ENCODE measurements at places on chromosomes 1 and 21. TPM values are rescaled to one million over a fixed set of nuclear protein-coding genes. Genes with fewer than 3 reads are reported as not detected.

The LPAR3 gene
- total RNA-seq: 2.0 TPM

The KCNN3 gene
- total RNA-seq: 3.5 TPM

The IFNGR2 gene
- total RNA-seq: 89.3 TPM

The RNF186 gene
- not detected for total RNA-seq

The C1orf115 gene
- total RNA-seq: 16.2 TPM

The SPATA1 gene
- total RNA-seq: 1.3 TPM

The C1orf87 gene
- total RNA-seq: not detected

The AMY2A gene
- total RNA-seq: not detected

DNA sequence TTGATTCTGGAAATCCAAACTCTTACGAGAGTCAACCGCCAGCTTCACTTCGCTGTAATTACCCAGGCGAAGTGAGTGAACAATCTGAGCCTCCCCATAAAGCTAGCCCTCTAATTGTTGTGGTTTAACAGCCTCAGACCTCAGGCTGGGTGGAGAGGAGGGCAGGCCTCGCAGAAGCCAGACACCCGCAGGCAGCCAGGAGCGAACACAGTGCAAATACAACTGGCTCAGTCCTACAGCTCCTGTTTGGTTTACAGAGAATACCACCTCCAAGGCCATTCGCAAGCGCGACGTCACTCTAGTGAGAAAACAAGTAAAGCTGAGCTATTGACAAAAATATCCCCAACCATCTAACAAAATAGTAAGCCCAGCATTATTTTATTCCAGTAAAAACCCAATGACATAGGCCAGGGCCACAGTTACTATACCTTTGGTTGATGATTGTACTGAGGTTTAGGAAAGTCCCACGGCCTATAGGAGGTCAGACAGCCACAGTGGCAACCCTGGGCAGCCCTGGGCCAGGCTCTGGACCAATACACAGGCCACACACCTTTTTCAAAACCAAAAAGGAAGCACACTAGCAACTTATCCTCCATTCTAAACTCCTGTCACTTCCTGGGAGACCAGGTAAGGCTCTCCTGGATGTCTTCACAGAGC, 163.3 kb downstream of the ETS2 start:
- DNase-seq: no peak
- H3K27ac ChIP-seq: no peak overlapping the region
- H3K27me3 ChIP-seq: no peaks in the 10 kb centered on the region
- H3K4me1 ChIP-seq: peaks cover 12% of the 10 kb centered on the region
- no peaks in the 10 kb centered on the region for H3K36me3 ChIP-seq

DNA sequence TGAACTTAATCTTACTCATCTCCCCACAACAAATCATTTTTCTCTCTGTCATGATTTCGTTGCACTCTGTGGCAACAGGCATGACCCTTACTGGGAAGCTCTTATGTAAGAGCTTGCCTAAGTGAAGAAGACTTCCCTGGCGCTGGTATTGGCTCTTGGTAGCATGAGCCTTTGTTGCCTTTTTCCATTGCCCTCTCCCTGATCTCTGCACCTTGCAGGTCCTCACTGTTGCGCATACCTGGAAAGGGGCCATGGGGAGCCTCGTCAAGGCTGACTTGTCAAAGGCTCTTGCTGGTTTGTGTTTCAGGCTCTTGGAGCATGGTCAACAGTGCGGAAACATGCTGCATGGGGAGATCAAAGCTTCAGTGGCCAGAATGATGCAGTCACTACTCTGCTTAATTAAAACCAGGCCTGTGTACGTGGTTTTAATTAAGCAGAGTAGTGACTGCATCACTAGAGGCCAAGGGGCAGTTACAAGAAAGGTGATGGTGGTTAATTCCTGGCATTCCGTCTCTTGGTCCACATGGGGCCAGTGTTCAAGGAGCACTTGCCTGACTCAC, 141.3 kb downstream of the SPATA46 start:
- no peak overlapping the region for H3K27ac ChIP-seq
- H3K27me3 ChIP-seq: no peaks in the 10 kb centered on the region
- no peaks in the 10 kb centered on the region for H3K36me3 ChIP-seq
- H3K4me3 ChIP-seq: no peak overlapping the region
- H3K4me1 ChIP-seq: peaks cover 29% of the 10 kb centered on the region

DNA sequence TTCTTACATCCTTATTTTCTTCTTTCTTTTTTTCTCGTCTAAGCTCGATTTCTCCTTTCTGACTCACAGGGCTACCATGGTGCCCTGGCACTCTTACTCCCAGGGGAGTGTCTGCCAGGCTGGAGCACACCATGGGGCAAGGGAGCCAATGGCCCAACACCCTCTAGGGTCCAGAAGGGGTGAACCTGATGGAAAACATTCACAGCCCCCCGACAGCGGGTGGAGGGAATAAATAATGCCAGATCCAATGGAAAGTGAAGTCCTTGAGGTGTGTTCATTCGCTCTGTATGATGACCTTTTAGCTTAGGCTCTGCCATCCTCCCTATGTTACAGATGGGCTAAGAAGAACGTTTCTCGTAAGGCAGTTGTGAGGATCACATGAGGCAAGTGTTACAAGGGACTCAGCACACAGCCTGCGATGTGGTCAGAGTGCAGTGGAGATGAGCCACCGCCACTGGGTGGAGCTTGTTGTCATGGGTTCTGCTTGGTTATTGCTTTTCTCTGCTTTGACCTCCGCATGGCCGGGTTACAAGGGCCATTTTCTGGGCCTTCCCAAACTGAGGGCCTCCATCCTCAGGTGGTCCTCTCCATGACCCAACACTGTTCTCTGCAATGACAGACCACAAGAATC, 3.5 kb upstream of the FCMR start:
- H3K36me3 ChIP-seq: no peaks in the 10 kb centered on the region
- no peaks in the 10 kb centered on the region for H3K27me3 ChIP-seq
- peaks cover 27% of the 10 kb centered on the region for H3K4me1 ChIP-seq
- H3K27ac ChIP-seq: no peak overlapping the region
- DNase-seq: peak; percentile 71

DNA sequence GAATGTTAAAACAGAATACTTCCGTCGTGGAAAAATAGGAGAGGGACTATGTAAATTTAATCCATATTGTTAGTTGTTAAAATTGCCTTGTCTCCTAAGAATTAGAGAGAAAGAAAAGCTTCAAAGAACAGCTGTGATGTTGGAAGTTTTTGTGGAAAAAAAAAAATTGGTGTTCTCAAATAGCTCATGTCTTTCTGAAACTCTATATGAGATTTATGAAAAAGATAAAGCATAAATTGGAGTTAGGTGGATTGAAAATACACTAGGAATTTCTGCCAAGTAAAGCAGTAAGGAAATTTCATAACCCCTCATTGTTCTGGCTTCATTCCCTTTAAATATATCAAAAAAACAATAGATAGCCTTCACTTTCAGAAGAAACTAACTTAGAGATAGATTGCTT, 274.0 kb upstream of the ADAMTS5 start:
- no peaks in the 10 kb centered on the region for H3K27me3 ChIP-seq
- no peak overlapping the region for H3K4me3 ChIP-seq
- DNase-seq: no peak
- no peaks in the 10 kb centered on the region for H3K36me3 ChIP-seq
- no peak overlapping the region for H3K27ac ChIP-seq

DNA sequence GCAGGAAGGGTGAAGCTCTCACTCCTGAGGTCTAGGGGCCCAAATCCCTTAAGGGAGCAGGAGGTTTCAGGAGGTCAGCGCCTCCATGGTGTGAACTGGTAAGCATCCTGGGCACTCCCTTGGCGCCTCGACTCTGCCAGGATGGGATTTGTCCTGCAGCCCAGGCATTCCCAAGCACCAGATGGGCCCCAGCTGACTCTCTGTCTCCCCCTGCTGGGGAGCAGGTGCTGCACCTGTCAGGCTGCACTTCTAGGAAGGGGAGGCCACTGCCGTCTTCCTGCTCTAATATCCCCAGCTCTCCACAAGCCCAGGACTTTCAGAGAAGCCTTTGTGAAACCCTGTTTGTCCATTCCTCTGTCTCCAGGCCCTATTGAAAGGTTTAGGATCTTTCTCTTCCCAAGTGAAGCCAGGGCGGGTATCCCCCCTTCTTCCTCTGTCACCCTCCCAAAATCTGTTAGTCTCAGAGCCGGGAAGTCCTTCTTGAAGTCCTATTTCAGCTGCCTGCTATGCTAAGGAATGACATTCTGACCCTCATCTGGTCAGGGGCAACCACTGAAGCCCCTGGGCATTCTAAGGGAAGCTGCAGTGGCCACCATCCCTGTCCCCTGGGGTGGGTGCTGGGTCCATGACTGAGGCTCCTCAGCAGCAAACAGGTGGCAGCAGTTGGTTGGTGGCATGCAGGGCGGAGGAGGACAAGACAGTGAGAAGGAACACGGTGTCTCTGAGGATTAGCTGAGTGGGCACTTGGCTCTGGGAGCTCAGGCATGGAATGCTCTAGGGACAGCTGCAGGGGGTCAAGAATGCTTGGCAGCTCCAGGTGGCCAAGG, 3.2 kb downstream of the MYBPH start:
- H3K27me3 ChIP-seq: no peaks in the 10 kb centered on the region
- no peaks in the 10 kb centered on the region for H3K4me1 ChIP-seq
- no peaks in the 10 kb centered on the region for H3K36me3 ChIP-seq
- peak; percentile 79 for DNase-seq
- no peak overlapping the region for H3K4me3 ChIP-seq
- no peak overlapping the region for H3K27ac ChIP-seq

DNA sequence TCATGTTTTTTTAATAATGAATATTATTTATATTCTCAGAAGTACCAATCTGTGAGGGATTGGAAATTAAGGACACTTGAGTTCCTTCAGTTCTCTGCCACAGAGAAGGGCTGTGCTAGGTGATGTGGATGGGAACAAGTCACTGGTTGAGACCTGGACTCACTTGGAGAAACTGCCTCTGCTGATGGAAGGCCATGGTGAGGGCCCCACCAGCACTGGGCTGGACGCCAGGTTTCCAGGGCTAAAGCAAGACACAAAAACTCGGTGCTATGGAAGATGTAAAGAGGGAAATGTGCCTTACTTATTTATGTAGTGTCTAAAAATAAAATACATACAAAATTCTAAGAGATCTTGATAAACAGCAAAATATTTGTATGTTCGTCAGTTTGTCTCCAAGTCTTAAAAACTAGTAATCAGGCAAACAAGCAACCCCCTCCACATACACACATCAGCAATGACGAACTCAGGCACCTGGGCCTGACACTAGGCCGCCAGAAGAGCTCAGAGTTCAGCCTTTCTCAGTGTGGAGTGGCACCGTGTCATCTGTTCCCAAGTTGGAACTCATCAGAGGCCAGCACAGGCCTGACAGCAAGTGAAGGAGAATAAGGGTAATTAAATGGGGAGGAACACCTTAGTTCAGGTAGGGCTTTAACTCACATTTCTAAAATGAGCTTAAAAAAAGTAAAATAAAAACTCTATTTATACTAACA, 19.6 kb downstream of the SIPA1L2 start:
- no peak overlapping the region for H3K4me3 ChIP-seq
- H3K4me1 ChIP-seq: peaks cover 21% of the 10 kb centered on the region
- H3K36me3 ChIP-seq: no peaks in the 10 kb centered on the region
- H3K27ac ChIP-seq: no peak overlapping the region
- H3K27me3 ChIP-seq: no peaks in the 10 kb centered on the region

GRCh38 chr1:179867493-179868330, 9.9 kb downstream of the TOR1AIP2 start:
- H3K36me3 ChIP-seq: peaks cover 75% of the 10 kb centered on the region
- no peak overlapping the region for H3K4me3 ChIP-seq
- H3K4me1 ChIP-seq: peaks cover 8% of the 10 kb centered on the region
- DNase-seq: peak; percentile 65

- peak within 1 kb of the TSS; percentile 56 for H3K4me3 ChIP-seq
- no peaks in the 10 kb centered on the region for H3K36me3 ChIP-seq
- peak; percentile 96 for DNase-seq
- H3K27ac ChIP-seq: no peak within 1 kb of the TSS
- H3K4me1 ChIP-seq: peaks cover 30% of the 10 kb centered on the region
These were observed at the start of gene PCBP3 for GRCh38 chr21:45643021-45643980. PCBP3 (plus strand) TSS chr21:45643725; CDS start chr21:45850086, 206,361 bp downstream.

GRCh38 chr1:8496473-8496872, 178.6 kb downstream of the SLC45A1 start:
- peaks cover 23% of the 10 kb centered on the region for H3K4me1 ChIP-seq
- H3K4me3 ChIP-seq: no peak overlapping the region
- no peak overlapping the region for H3K27ac ChIP-seq
- H3K27me3 ChIP-seq: no peaks in the 10 kb centered on the region
- DNase-seq: no peak

DNA sequence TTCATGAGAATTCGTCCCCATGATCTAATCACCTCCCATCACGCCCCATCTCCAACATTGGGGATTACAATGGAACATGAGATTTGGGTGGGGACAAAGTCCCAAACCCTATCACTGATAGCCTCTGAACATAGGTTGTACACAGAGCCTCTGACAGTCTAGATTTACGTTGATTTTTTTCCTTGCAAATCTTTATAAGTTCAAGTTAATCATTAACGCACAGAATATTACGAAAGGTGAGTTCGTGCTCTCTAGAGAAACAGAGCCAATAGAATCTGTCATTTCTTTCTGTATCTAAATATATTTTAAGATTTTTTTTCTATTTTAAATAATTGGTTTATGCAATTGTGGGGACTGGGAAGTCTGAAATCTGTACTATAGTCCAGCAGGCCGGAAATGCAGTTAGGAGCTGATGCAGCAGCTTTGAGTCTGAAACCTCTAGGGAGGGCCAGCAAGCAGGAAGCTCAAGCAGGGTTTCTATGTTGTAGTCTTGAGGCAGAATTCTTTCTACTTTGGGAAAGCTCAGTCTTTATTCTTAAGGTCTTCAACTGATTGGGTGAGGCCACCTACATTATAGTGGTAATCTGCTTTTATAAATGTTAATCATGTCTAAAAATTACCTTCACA, 61.0 kb downstream of the SELENOF start:
- no peaks in the 10 kb centered on the region for H3K27me3 ChIP-seq
- no peak overlapping the region for H3K4me3 ChIP-seq
- no peaks in the 10 kb centered on the region for H3K4me1 ChIP-seq
- H3K27ac ChIP-seq: no peak overlapping the region

DNA sequence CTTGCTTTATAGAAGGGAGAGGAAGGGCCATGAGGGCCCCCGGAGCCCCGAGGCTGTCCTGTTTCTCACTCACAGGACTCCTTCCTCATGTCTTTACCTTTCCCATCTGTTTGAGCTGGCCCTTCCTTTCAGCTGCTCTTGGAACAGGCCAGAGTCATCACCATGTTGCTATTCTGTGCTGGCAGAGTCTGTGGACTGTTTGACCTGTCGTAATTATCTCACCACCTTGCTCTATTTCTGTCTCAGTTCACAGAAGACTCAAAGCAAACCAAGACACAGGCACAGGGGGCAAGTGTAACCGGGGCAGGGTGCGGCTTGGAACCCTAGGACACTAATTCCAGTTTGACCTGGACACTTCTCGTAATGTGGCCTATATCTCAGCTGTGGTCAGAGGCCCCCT, 104.3 kb upstream of the CD34 start:
- no peak for DNase-seq
- H3K27me3 ChIP-seq: no peaks in the 10 kb centered on the region
- no peak overlapping the region for H3K27ac ChIP-seq

- no peaks in the 10 kb centered on the region for H3K27me3 ChIP-seq
- peak; percentile 89 for DNase-seq
- peaks cover 55% of the 10 kb centered on the region for H3K4me1 ChIP-seq
- H3K4me3 ChIP-seq: no peak overlapping the region
- H3K27ac ChIP-seq: peak overlapping the region; percentile 77
These were observed 26.2 kb downstream of the ATP8B2 start for GRCh38 chr1:154351363-154352068.

GRCh38 chr21:39014747-39015146, 168.5 kb downstream of the PSMG1 start:
- H3K4me3 ChIP-seq: no peak overlapping the region
- H3K27me3 ChIP-seq: no peaks in the 10 kb centered on the region
- peaks cover 18% of the 10 kb centered on the region for H3K4me1 ChIP-seq
- no peak for DNase-seq

GRCh38 chr1:118160806-118161205, 24.2 kb downstream of the SPAG17 start:
- no peaks in the 10 kb centered on the region for H3K27me3 ChIP-seq
- DNase-seq: no peak
- no peak overlapping the region for H3K4me3 ChIP-seq
- no peaks in the 10 kb centered on the region for H3K4me1 ChIP-seq
- H3K36me3 ChIP-seq: no peaks in the 10 kb centered on the region
- no peak overlapping the region for H3K27ac ChIP-seq
